ENCODE measurements at places on chromosomes 2 and 18.

DNA sequence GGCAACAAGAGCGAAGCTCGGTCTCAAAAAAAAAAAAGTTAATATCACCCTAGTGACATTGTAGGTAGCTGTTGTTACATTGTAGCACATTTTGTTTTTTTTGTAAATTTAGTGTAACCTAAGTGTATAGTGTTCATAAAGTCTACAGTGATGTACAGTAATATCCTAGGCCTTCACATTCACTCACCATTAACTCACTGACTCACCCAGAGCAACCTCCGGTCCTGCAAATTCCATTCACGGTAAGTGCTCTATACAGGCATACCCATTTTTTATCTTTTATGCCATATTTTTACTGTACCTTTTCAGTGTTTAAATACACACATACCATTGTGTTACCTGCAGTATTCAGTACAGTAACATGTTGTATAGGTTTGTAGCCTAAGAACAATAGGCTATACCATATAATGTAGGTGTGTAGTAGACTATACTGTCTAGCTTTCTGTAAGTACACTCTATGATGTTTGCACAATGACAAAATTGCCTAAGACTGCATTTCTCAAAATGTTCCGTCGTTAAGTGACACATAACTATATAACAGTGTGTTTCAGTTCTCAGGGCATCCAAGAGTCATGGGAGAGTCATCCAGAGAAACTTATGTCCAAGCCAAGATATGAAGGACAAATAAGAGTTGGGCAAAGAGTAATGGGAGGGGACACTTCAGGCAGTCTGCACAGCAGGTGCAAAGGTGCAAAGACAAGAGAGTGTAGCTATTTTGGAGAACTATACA lies 68.4 kb downstream of the TANK start:
- peak; percentile 31 for DNase-seq

DNA sequence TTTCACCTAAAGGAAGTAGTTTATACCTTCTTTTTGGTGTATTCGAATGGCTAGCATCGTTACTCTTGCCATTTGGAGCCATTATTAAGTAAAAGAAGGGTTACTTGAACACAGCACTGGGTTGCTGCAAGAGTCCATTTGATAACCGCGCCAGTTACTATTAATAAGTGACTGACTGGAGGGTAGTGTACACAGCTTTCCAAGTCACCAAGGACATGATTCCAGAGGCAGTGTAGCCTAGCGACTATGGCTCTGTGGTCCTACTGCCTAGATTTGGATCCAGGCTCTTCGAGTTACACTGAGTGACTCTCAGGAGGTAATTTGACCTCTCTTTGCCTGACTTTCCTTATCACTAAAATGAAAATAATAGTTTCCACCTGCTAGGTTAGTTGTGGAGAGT lies 206.8 kb downstream of the MEIS1 start:
- DNase-seq = no peak

DNA sequence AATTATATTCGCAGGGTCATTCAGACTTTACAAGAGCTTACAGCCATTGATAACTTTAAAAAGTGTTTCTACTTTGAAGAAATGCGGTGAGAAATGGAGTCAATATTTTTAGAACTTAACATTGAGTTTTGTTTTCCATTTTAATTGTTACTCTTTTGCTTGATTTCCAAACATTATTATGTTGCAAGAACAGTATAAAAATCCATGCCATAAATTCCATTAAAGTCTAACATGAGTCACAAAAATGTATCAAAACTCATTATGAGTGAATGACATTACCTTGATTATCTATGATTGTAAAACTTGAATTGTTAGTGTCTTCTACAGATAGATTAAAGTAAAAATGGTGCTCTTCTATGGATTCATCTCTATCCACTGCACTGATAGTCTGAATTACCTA lies 92.6 kb downstream of the CDH19 start:
- no peak for DNase-seq

DNA sequence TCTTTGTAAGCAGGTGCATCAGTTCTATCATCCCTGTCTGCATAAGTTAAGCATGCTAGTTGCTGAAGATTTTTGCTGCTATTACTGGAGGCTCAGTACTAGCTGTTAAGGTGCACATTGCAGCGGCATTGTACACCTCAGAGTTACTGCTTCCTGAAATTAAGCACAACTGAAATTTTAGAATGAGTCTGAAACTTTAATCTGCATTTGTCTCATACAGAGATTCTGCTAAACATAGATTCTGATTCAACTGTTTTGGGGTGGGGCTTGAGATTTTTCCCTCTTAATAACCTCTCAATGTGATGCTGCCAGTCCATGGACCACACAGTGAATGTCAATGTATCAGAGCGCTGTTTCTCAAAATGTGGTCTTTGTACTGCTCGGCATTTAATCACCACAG lies 585.7 kb upstream of the GCFC2 start:
- no peak for DNase-seq

GRCh38 chr2:145119225-145119624 lies 599.3 kb upstream of the ZEB2 start:
- no peak for DNase-seq

- no peak for DNase-seq
Observed at GRCh38 chr2:196183528-196184231, 12.3 kb upstream of the STK17B start.

DNA sequence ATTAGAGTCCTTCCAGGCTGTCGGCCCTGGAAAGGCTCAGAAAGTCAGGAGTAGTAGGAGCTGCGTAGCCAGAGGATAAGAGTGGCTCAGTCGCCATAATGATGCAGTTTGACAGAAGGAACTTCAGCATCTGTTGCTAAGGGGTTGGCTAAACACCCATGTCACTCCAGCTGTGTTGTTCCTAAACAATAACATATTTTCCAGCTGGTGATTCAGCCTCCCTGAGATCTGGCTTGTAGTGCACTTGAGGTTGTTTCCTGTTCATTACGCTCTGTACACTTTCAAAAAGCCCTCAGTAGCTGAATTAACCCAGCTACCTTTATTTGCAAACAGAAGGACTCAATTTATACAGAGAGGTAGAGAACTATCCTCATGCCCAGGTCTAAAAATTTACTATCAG lies 39.7 kb upstream of the EPAS1 start:
- DNase-seq = no peak

DNA sequence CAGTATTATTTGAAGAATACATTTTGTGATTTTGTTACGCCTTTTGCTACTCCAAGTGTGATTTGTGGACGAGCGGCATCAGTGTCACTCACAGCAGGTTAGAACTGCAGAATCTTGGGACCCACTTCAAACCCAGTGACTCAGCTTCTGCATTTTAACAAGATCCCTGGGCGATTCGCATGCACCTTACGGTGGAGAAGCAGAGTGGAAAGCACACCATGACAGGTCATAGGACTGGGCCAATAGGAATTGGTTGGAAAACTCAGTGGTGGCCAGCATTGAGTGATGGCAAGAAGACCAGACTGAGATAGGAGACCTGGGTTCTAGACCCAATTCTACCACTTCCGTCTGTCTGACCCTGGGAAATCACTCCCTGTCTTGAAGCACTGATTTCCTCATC lies 26.3 kb downstream of the CTLA4 start:
- no peak for DNase-seq

DNA sequence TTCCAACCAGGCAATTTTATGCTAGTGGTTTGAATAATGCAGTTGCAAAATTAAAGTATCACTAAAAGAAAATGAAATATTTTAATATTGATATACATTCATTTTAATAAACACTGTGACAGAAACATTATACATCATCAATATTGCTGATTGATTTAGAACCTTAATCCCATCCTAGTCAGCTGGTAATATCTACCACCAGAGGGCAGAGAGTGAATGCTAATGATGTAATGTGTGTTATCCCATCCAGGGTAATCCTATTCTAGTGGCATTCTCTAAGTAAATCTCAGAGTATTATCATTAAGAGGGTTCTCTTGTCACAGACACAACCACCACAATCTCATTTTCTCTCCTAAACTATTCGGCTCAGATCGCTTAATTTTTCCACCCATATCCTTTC lies 477.4 kb downstream of the CPS1 start:
- peak; percentile 0 for DNase-seq

Data from A549 (cell line).